Iris pigment epithelial cell (primary cell): ENCODE measurements at places on chromosomes 2 and 18.

DNA sequence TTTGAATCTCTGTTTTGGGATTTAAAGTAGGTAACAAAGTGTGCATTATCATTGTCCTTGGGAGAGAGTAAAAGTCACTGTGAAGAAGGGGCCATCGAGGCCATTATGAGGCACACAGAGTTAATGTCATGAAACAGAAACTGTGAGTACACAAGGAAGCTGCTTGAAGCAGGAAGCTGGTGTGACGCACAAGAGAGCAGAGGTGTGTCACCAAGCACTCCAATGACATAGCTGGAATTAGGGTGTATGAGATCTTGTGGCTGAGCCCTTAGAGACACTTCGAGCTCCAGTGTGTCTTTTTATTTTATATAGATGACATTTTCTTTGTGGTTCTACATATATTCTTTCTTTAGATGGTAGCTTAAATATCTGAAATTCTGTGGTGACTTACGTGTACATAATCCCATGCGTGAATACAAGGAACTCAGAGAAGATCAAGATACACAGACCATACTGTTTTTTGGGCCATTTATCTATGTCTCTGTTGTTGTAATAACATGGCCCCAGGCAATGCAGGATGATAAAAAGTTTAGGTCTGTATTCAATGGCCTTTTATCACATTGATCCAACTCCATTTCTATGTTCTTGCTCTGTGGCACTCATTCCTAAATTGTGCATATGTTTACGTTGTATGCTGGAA is 164.7 kb upstream of the FAM98A start:
- DNase-seq: no peak

DNA sequence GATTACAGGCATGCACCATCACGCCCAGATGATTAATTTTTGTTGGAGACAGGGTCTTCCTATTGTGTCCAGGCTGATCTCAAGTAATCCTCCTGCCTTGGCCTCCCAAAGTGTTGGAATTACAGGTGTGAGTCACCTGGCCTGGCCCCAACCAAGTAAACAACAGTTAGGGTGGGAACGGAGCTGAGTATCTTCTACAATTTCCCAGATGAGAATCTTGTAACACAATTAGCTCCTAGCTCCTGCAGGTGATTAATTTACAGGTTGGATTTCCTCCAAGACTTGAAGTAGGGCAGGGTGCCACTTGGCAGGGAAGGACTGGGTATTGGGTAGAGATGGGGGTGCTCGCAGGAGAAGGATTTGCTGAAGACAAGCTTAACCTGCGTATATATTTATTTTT is 17.8 kb downstream of the NLRC4 start:
- no peak for DNase-seq

DNA sequence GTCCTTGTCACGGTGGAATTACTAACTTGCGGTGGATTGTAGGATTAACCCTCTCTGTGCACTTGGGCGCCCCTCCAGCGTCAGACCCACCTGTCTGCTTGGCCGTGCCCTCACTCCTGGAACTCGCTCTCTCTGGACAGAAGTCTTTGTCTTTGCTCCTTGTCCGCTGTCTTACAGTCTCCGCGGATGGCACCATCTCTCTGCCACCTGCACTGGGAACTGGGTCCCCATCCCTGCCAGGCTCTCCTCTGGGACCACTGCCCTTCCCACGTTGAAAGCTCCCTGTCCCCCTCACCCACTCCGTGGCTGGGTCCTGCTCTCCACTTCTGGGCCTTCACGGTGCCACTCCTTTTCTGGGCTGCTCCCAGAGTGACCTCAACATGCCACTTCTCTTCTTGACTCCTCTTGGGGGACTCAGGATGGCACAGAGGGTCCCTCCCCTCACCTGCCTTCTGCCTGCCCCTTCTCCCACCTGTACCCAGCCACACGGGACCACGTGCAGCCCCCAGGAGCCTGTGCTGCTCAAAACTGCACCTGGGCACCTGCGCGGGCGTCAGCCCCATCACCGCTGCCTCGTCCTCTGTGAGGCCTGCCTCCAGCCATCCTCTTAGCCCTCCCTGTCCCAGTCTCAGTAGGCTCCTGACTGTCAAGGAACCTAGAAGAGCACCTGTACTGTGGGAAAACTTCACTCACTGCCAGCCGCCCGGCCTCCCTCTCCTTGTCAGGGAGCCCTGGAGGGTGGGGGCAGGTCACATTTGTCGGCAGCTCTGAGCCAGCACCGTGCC is 11.1 kb downstream of the CNDP2 start:
- no peak for DNase-seq

DNA sequence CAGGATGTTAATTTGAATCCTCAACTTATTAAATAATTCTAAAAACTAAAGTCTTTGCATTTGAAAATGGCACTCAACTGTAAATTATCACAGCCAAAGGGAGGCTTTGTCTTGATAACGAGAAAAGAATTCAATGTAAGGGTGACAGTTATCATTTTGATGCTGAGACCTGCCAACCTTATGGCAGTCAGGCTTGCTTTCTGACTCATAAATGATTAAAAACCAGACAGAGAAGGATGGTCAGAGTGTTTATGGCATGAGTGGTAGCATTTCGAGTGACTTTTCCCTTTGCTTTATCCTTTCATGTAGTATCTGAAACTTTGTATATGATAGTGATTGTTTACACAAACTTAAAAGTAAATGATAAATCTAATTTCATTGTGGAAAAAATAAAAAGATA is 53.9 kb upstream of the EPC2 start:
- DNase-seq: no peak

DNA sequence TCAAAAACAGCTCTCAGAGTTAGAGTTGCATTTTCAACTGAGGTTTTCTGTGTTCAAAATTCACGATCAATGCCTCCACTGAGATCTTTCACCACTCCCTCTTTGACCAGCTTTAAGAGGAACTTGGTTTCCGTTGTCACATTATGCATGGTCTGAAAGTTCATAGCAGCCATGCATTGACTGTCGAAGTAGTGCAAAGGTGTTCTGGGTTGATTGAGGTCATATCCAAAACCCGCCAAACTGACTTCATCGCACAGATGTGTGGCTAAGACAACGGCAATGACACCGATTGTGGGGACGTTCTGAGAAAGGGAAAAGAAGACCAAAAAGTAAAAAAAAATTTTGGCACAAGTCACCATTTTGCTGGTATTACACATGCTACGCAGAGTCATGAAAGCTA is 48.7 kb downstream of the ST3GAL5 start:
- no peak for DNase-seq

DNA sequence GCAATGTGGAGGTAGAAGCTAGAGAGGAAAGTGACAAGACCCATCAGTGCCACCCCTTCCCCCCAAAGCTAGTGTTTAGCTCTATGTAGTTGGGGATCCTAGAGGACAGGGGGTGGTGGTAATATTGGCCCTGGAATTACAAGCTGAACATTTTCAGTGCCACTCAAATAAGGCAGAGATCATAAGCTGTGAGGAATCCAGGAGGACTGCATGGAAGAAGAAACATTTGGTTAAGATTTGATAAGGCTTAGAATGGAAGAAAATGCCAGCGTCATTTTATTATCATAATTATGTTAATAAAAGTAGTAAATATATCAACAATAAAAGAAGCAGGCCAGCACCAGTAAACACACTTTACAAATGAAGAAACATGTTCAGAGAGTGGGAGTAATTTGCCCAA is 33.7 kb downstream of the KCNK3 start:
- no peak for DNase-seq

GRCh38 chr2:9813312-9814128 is 29.8 kb upstream of the TAF1B start:
- DNase-seq: peak; percentile 40

DNA sequence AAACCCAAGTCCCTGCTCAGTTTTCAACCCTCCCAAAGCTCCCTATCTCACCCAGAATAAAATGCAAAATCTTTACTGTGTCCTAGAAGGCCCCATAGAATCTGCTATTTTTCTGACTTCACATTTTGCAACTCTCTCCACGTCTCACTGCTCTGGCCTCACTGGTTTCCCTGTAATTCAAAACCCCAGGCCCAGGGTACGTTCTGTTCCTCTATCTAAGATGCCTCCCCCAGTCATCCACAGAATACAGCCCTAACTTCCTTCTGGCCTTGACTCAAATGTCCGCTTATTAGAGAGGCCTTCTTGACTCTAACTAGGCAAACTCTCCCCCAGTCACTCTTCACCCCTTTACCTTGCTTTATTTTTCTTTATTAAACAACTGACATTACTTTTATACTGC is 42.0 kb downstream of the FAM161A start:
- DNase-seq: peak; percentile 56

- DNase-seq: peak; percentile 68
These were observed 1652.4 kb upstream of the TMEFF2 start for GRCh38 chr2:193847130-193847529.

DNA sequence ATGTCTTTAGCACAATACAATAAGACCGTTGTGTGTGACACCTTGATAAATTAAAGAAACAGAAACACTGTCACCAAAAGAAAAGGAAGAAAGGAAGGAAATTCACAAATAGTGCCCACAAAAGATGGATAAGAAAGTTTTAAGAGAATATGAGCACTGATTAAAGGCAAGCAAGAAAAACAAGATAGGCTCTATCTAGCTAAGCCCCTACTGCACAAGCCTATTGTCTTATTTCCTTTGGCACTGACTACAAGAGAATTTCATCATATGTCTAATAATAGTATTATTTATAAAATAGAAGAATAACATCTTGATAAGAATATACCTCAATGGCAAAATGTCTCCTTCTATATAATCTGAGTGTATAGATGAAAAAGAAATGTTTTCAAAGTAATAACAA is 335.7 kb downstream of the NCKAP5 start:
- no peak for DNase-seq

GRCh38 chr2:85309699-85310321 is 18.0 kb downstream of the TGOLN2 start:
- no peak for DNase-seq

DNA sequence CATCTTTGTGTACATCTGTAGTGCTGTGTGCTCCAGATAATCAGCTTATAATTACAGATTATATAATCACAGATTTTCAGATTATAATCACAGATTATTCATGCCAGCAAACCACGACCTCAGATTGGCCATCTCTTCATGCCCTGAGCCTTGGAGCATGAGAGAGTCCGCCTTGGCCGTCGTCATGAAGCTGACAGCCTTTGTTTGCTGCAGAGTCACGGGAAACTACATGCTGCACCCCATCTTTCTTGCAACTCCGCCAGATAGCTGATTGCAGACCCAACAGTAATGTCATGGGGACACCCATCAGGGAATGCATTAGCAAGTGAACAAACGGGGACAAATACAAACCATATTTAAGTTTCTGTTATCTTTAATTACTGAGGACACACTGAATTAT is 7.3 kb downstream of the TMEM178A start:
- DNase-seq: no peak

GRCh38 chr2:37653093-37653492 is 18.3 kb downstream of the CDC42EP3 start:
- no peak for DNase-seq

- DNase-seq: peak; percentile 78
These were observed 46.1 kb downstream of the SPATS2L start for GRCh38 chr2:200352636-200353035.

- no peak for DNase-seq
These were observed 157.8 kb downstream of the C1D start for GRCh38 chr2:67904966-67905365.
